ENCODE measurements at places on chromosomes 5 and 9.

GRCh38 chr5:116559239-116559638, 15.4 kb downstream of the SEMA6A start:
- DNase-seq, result no peak

DNA sequence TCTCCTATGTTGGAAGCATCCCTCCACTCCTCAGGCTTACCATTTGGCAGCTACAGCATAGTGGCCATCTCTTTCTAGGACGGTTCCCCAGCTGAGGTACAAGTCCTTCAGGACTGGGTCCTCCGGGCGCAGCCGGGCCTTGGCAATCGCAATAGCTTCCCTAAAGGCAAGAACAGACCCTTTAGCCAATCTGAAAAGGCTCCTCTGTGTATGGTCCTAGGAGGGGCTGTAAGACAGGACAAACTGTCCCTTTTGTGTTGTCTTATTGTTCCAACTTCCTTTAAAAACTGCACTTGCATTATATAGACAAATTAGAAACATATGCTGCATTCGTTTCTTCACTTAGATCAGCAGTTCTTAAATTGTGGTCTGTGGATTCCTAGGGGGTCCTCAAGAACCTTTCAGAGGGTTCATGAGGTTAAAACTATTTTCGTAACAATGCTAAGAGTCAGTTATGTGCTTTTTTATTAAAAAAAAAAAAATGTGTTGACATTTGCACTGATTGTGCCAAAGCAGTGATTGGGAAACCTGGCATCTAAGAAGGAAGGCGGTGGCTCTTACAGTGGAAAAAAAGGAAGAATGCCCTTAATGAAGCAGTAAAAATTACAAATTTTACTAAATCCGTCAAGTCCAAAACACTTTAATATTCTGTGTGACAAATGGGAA, 38.7 kb downstream of the GEMIN5 start:
- DNase-seq, result no peak

GRCh38 chr5:10932426-10932825, 171.4 kb upstream of the DAP start:
- DNase-seq, result no peak

DNA sequence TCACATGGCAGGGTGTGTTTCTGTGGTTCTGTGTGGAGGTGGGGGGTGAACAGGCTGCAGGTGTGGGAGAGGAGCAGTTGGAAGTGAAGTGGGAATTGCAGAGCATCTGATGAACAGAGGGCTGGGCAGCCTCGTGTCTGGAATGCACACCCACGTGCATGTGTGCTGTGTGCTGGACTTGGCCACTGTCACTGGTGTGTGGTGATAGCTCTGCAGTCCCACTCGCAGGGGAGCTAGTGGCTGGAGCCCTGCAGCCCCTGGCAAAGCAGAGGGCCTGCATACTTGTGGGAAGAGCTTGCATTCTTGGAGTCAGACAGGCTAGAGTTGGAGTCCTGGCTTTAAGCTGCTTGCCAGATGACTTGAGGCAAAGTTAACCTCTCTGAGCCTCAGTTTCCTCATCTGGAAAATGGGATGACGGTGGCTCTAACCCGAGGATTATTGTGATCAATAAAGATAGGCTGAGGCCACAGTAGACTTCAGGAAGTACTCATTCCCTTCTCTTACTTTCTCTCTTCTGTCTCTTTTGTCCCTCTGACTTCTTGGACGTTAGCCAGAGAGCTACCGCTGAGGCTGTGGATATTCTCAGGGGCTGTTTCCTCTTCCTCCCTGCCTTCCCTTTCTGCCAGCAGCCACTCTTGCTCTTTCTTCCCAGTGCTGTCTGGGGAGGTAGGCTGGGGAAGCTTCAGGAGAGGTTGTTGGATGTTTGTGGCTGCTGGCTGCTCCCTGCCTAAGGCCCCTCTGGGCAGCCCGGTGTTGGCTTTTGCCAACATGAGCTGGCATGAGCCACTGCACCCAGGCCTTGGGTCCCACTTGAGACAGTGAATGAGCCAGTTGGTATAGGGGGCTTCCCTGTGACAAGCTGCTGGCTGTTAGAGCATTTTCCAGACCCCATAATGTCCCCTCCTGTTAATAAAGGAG, 18.3 kb downstream of the PSAT1 start:
- DNase-seq, result no peak

GRCh38 chr5:170337045-170337733, 39.6 kb upstream of the LCP2 start:
- no peak for DNase-seq

- no peak for DNase-seq
These were observed 101.0 kb upstream of the PTPN3 start for GRCh38 chr9:109599131-109599530.

GRCh38 chr5:150734579-150735384, 24.0 kb downstream of the DCTN4 start:
- DNase-seq, result no peak

GRCh38 chr5:145776886-145777285, 58.3 kb downstream of the PRELID2 start:
- DNase-seq, result no peak

- no peak for DNase-seq
These were observed 69.1 kb downstream of the XRCC4 start for GRCh38 chr5:83146441-83146840.

GRCh38 chr5:42761791-42762190, 5.2 kb downstream of the CCDC152 start:
- DNase-seq, result no peak

DNA sequence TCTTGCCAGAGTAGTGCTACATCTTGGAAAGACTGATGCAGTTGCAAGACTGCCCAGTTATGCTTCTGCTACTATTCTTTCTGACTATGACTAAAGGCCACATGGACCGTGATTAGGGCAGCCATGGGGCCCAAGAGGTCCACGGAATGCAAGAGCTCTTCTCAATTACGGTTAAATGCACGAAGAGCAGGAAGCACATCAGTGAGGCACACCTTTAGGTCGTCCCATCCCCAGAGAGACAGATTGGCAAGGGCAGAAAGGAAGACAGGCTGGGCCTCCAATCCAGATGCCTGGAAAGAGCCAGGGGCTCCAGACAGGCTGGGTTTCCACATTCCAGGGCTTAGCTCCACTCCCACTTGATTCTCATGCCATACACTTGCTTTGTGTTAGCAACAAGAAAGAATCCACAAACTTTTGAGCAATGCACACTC, 132.3 kb upstream of the SLIT3 start:
- DNase-seq, result no peak

GRCh38 chr5:139382807-139383206, 290 bp downstream of the SLC23A1 start:
- no peak for DNase-seq

DNA sequence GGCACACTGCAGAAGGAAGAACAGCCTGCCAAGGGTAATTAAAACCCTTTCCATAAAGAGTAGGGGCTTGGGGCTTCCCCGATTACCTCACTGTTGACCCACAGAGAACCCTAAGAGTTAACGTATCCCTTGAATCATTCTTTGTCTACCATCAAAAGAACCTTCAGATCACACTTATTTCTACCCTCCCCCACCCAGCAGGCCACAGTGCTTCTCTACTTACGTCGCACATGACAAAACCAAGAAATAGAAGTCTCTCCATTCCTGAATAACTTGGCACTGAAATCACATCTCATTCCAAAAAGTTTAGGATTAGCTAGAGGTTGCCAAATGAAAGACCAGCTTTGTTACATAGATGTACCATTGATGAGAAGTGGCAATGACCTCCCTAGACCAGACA, 268.7 kb upstream of the GAS1 start:
- DNase-seq, result no peak

DNA sequence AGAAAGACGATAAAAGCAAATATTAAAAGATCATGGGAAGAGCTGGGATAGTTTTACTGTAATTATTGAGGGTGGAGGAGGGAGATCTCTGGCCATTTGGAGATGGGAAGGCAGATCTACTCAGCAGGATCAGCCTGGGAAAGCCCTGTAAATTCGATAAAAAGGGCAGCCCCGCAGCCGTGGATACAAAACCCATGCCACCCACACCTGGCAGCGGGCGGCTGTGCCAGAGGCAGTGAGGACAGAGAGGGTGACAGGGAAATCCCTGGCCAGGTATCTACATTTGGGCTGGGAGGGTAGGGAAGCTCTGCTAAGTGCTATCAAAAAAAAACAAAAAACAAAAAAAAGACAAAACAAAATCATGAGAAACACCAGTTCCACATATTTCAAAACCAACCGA, 379.2 kb upstream of the IRX1 start:
- no peak for DNase-seq

GRCh38 chr9:71036501-71036900, 84.9 kb downstream of the TRPM3 start:
- no peak for DNase-seq

- DNase-seq, result no peak
These were observed 50.5 kb upstream of the COL5A1 start for GRCh38 chr9:134591082-134591571.

- no peak for DNase-seq
These were observed 125.9 kb upstream of the SARDH start for GRCh38 chr9:133864011-133864410.

DNA sequence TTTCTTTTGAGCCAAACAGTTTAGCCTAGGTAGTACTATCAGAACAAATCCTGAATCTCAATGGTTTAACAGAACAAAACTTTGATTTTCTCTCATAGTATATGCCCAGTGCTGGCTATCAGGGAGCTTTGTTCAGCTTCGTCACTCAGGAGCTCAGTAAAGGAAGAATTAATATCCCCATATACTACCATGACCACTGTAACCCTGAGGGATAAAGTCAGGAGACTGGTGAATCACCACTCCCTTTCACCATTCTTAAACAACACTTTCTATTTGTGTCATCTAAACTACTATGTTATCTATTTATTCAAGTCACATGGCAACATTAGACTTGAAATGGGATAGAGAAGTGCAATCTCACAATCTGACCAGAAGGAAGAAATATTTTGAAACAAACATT, 522.6 kb upstream of the COX7C start:
- DNase-seq, result no peak

GRCh38 chr9:13665418-13666066, 386.1 kb upstream of the MPDZ start:
- DNase-seq, result no peak

DNA sequence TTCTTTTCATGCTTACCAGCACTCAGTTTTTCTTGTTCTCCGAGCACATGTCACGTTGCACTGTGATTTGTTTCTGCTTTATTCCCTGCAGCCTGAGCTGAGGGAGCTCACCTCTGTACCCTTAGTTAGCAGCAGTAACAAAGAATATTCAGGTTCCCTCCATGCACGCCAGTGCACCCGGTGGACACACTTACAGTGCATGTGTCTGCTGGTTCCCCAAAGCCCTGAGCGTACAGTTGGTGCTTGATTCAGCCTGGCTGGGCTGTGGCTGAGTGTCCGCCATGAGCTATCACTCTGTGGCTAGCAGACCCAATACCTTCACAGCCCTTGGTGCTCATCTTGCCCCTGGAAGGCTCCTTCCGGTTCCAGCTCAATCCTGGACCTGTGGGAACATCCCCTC, 93.5 kb downstream of the MVB12B start:
- DNase-seq, result no peak

GRCh38 chr5:31736127-31736526, 97.2 kb downstream of the PDZD2 start:
- DNase-seq, result no peak

GRCh38 chr9:84754881-84755280, 85.4 kb downstream of the NTRK2 start:
- DNase-seq, result no peak

DNA sequence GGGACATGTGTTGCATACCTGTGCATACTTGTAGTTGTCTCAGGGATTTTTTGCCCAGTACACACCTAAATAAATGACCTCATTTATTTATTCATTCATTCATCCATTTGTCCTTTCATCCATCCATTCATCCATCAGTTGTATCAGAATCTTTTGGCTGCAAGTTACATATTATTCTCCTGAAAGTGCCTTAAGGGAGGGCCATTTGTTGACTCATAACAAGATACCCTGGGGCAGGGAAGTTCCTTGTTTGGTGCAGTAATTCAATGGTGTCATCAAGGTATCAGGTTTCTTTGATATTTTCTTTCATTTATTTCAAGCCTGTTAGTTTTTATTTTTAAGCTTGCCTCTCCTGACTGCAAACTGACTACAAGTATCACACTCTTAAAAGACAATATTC, 597.9 kb upstream of the TLE4 start:
- DNase-seq, result no peak

DNA sequence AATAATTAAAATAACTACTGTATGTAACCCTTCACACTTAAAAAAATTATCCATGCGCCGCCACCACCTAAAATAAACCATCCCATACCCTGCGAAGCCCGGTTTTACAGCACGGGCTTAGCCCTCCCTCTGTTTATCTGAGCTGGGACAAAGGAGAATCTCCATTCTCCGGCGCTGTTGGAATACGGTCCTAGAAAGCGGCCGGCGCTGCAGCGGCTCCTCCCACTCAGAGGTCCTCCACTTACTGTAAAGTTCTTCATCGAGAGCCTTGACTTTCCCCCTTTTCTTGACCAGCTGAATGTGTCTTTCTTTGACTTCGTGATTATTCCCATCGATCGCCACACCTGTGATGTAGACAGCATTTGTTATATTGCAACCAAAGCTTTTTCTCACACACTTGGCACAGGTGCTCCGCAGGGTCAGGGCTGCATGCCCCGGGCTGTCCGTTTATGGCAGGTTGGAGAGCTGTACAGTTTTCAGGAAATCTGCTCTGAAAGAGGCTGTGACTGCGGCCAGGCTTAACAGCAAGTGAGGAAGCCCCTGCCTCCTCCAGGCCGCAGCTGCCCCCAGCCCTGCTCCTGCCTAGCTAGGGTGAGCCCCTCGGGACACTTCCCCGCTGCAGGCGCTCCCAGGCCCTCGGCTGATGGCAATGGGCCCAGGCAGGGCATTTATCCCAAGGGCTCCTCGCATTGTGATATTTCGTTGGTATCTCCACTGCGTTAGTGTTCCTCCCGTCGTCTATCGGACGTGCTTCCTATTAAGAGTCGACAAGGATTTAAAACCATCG, 16.7 kb downstream of the GFPT2 start:
- no peak for DNase-seq

DNA sequence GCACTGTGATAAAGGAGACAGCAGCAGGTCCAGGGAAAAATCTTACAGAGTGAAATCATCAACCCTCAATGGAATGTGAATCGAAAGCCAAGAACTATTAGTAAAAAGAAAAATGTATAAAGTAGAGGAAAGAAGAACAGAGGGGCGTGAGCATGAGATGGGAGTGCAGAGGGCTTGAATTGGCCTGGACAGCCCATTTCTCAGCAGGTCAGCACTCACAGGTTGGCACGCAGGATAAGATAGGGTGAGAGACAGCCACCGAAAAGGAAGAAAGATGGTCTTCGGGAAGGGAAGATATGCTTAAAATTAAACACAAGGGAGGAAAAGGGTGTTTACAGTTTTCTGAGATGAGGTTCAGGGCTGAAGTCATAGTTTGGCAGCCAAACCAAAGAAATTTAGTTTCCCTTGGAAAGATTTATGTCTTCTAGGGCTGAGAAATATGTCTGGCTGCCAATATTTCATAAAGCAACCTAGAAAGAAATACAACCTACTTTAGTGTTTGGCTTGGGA, 524.7 kb downstream of the SPATA31D1 start:
- DNase-seq, result no peak

DNA sequence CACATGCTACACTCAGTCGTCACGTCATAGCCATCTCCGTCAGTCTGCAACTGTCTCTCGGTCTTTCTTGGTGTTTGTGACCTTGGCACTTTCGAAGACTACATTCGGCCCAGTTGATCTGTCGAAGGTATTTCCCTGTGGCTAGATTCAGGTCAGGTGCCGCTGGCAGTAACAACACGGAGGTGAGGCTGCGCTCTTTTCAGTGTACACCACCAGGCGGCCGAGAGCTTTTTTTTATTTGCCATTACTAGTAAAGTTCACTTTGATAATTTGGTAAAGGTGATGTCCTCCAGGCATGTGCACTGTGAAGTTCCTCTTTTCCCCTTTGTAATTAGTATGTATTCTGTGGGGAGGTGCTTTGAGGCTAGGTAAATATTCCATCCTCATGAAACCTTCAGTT, 49.7 kb downstream of the RNF130 start:
- no peak for DNase-seq

All from anterior cingulate cortex (tissue), 58 donors.